ENCODE measurements at places on chromosomes 13 and 19. TPM values are rescaled to one million over a fixed set of nuclear protein-coding genes. Genes with fewer than 3 reads are reported as not detected.

DNA sequence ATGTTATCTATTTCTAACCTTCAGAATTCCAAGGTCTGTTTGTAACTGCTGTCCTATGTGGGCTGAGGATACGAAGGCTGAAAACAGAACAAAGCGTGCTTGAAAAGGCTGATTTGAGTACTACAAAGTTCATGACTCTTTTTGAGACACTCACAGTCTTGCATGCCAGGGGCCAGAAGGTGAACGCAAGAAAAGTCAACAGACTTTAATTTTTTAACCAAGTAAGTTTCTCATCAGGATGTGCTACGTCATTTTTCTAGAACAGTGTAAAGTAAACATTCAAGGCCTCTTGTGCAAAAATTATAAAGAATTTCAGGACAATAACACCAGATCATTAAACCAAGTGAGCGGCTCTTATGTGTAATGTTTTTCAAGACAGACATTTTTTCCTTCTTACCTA, 163.5 kb downstream of the COG6 start:
- no peak for DNase-seq

DNA sequence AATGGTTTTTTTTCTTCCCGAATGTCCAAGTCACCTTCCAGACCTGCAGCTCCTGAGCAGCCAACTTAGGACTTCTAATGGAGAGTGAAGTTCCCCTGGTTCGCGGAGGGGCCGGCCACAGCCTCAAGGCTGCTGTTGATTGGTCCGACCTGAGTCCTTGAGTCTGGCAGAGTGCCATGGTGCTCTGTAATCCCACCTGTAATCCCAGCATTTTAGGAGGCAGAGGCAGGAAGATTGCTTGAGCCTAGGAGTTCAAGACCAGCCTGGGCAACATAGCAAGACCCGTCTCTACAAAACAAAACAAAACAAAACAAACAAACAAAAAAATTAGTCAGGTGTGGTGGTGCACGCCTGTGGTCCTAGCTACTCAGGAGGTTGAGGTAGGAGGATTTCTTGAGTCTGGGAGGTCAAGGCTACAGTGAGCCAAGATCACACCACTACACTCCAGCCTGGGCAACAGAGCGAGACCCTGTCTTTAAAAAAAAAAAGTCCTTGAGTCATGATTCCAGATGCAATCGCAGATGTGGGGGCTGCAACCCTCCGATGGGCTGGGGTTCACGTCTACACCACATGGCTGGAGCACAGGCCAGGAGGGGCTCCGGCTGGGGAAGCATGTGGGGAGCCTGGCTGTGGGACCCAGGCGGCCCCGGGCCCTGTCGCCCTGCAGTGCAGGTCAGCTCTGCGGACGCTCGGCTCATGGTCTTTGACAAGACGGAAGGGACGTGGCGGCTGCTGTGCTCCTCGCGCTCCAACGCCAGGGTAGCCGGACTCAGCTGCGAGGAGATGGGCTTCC, 17.7 kb downstream of the HPN start:
- no peak for DNase-seq

DNA sequence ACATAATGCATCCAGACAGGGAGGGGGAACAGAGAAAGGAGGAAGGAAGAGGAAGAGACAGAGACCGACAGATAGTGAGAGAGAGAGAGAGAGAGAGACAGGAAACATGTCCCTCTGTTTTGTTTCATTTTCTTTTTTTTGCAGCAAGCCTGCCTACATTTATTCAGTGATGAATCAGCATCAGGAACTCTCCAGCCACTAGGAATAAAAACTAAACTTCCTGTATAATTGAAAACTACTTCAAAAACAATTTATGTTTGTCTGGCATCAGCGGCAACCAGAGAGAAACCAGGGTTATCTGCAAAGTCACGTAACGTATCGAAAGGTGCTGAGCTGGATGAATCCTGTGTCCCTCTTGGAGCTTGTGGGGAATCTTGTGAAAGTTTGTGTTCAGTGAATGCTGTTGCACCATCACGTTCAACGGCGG, 148.6 kb upstream of the SOX21 start:
- no peak for DNase-seq

- peak; percentile 51 for DNase-seq
These were observed 3.9 kb downstream of the SLC1A5 start for GRCh38 chr19:46784262-46785053.

KCNK6 gene
- polyA plus RNA-seq: 3.7 TPM

DNA sequence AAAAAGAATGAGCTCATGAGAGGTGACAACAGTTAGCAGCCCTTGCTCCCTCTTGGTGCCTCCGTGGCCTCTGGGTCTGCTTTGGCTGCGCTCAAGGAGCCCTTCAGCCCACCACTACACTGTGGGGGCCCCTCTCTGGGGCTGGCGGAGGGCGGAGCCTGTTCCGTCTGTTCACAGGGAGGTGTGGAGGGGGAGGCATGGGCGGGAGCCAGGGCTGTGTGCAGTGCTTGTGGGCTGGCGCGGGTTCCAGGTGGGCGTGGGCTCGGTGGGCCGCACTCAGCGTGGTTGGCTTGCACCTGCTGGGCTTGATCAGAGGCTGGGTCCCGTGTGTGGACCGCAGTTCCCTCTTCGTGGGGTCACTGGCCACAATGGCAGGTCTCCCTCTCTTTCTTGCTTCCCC, 953.4 kb upstream of the PRR20A start:
- no peak for DNase-seq

DNA sequence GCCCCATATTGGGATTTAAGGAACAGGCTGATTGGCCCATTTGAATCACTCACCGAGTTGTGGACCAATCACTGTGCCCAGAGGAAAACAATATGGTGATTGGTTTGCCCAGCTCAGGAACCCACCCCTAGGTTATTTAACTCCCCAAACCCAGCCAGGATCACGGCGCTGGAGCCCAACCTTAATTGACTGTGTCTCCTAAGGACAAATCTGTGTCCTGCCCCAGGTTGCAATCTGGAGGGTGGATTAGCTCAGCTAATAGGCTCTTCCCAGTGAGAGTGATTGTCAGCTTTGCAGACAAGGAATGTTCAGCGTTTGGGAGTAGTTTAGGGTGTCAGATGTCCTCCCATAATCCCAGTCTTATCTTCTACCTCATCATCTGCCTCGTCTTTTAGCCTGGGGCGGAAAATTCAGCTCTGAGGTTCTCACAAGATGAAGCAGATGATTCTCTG, 3.5 kb upstream of the ZNF358 start:
- no peak for DNase-seq

GRCh38 chr19:45173816-45174215, 4.2 kb downstream of the TRAPPC6A start:
- no peak for DNase-seq

DNA sequence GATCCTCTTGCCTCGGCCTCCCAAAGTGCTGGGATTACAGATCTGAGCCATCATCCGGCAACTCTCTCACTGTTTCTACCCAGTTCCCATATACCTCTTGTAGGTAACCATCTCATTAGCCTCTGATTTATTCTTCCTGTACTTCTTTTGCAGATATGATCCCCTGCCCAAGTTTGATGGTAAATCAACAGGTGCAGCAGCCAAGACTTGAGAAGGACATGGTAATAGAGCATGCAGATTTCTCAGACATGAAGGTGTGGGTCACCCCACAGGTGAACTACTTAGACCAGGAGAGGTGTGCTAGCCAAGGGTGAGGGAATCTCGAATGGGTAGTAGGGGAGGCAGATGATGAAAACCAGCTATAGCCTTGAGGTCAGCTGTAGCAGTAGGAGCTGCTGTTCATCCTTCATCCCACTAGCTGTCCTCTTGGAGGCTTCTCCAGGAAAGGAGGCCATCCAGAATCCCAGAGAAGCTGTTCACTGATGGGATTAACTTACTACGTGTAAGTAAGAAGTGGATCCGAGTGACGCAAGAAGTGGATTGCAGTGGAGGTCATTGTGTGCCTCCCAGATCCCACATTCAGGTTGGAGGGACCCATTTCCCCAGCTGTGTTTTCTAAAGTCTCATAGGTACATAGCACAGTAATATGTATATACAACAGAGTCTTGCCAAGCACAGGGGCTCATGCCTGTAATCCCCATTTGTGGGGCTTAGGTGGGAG, 10.8 kb upstream of the CEBPG start:
- DNase-seq: no peak

PSG4 gene
- polyA plus RNA-seq: 0.42 TPM

GRCh38 chr13:51826606-51827005, 18.4 kb downstream of the TMEM272 start:
- no peak for DNase-seq

DNA sequence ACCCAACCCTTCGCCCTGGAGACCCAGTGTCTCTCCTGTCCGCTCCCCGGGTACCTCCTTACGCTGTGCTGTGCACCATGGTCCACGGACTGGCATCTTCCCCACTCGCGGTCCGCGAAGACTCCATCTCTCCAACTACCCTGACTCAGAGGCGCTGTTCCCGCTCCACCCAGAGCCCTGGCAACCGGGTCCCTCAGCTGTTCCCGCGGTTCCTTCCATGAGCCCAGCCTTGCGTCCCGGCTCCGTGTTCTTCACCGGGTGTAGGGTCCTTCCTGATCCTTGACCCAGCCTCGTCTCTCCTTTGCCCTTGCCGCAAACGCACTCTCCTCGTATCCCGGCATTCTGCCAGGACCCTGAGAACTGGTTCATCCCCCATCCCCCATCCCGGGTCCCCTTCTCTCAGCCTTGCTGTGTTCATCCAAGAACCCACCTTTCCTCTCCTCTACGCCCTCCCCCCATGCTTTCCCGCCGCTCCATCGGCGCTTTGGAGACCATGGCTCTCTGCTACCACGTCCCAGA, 664 bp downstream of the ICAM5 start:
- no peak for DNase-seq

- DNase-seq: no peak
These were observed 8.1 kb downstream of the NKPD1 start for GRCh38 chr19:45152504-45153338.

GRCh38 chr19:17949956-17950309, 17.0 kb upstream of the KCNN1 start:
- no peak for DNase-seq

DNA sequence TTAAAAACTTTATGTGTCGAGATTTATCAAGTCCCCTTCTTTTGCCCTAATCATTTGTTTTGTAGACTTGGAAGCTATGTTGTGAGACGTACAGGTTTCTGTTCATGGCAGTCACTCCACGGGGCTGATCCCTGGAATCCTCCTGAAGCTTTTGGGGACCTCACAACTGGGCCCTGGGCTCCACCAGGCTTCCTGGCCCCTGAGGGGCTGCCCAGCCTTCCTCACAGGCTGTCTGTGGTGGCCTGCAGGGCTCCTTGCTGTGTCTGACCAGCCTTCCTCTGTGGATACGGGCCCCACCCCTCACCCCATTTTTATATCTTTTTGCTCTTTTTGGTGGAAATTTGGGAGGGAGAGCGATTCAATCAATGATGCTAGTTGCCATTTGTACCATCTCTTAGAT, 38.1 kb downstream of the CHST8 start:
- DNase-seq: no peak

AP1M2 gene
- 35.5 TPM for polyA plus RNA-seq

DNA sequence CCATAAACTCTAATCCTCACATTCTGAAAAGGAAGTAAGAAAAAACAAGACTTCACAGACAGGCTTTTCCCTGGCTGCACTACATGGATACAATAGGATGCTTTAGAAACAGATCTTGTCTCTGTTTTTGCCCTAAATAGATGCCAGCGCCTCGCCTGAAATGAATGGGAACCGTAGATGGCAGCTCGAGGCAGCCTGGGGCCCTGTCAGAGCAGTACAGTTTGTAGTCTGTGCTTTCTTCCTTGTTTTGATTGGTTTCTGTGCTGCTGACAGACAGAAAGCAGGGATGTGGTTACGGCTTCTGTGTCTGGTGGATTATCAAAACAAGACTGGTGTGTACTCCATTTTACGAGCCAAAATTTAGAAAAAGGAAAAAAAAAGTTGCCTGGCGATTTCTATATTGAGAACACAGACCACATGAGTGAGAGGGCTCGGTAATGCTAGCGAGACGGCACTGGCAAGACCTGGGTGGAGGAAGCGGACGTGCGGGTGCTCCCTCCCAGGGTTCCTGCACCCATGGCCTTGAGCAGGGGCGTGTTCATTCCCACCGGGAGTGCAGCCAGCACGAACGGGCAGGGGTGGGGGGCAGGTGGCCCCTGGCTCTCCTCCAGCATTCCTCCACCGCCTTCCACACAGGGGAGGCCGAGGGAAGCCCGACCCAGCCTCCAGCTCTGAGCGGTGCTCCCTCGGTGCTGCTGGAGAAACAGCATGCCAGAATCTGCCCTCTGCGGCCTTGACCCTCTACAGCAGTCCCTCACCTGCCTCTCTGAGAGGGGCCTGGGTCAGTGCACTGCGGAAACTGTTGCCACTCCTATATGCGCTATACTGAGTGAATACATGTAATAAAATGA, 37.6 kb upstream of the C1QTNF9 start:
- peak; percentile 24 for DNase-seq

Measured in left kidney (tissue), 8 donors.